ENCODE measurements at places on chromosomes 16 and 17.

- DNase-seq = no peak
These were observed 30.1 kb downstream of the SNX11 start for GRCh38 chr17:48137656-48138055.

GRCh38 chr17:51740531-51740930 lies 418.0 kb downstream of the CA10 start:
- no peak for DNase-seq

DNA sequence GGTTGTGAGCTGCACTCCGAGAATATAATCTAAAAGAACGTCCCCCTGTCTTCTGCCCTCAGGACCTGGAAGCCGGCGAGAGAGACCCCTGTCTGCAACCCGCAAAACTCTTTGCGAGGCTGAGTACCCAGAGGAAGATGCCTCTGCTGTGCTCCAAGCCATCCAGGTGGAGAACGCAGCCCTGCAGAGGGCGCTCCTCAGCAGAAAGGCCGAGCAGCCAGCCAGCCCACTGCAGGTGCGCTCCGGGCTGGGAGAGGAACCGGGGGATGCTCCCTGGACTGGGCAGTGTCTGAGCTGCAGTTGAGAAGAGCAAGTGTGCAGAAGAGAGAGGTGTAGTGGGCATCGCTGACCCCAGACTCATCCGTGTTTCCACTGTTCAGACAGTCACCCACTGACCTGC lies 148.3 kb downstream of the KATNIP start:
- no peak for DNase-seq

- DNase-seq = no peak
These were observed 31.5 kb downstream of the NLRP1 start for GRCh38 chr17:5552841-5553240.

DNA sequence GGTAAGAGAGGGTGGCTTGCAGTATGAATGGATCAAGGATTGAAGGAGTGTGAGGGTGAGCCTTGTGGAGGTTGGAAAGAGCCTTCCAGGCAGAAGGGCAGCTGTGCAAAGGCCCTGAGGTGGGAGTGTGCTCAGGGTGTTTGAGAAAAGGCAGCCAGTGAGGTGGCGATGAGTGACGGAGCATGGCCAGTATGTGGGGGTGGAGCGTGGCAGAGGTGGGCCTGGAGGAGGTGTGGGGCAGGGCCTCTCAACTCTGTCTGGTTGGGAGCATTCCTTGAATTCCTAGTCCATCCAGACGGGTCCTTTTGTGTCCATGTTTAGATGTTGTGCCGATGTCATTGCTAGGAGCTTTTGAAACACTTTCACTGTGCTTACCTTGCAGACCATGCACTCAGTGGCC lies 51.3 kb downstream of the EPN2 start:
- DNase-seq = no peak

Measured in CD8-positive, alpha-beta T cell (primary cell).